ENCODE measurements at places on chromosomes 12 and 14. TPM values are rescaled to one million over a fixed set of nuclear protein-coding genes. Genes with fewer than 3 reads are reported as not detected.

NR2C1 gene
- total RNA-seq = 33.3 TPM

SNW1 gene
- total RNA-seq = 53.1 TPM

TMCC3 gene
- total RNA-seq = 4.9 TPM

DIO2 gene
- 2.0 TPM for total RNA-seq

FAR2 gene
- total RNA-seq = 6.2 TPM

DNA sequence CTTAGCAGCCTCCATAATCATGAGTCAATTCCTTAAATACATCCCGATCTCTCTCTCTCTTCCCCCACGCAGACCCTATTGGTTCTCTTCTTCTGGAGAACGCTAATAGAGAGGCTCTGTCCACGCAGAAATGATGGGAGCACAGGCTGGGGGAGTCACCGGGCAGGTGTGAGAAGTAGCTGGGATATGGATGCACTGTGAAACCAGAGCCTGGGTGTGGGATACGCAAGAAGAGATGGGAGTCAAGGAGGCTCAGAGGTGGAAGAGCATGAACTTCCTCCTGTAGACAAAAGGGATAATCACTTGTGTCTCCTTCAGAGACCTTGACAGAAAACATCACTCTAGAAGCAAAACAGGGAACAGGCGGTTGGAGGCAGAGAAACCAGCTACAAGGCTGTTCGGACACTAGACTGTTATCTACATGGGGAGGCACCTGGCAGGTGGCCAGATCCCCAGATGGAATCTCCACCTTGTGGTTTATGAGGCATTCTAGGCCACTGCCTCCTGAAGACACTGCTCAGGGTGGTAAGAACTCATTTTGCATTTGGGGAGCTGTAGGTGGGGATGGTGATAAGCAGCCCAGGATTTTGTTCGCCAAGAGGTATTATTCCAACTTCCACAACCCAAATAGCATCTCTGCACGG is 7.2 kb upstream of the SELPLG start:
- DNase-seq = peak; percentile 51

DNA sequence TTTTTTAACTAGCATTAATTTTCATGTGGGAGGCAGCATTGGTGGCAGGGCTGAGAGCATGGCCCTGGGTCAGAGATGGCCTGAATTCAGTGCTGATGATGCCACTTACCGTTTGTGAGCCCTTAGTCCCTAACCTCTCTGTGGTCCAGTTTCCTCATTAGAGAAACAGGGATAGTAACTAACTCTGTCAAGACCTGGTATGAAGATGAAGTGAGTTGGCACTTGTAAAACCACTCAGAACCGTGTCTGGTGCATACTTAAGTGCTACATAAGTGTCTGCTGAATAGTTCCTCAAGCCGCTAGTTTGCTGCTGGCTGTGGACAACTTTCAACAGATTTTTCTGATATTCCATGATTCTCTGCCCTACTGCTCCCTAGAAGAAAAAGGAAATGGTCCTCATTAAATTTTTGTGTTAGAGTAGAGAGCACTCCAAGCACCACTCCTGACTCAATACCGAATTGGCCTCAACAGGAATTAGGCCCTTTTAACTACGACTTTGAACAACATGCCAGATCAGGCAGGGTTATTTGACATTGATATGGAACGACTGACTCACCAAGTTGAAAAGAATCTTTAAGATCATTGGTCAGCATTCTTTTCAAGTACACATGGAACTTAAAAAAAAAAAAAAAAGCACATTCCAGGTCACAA is 250.2 kb downstream of the ANO2 start:
- DNase-seq = no peak

GRCh38 chr12:96274331-96274730 is 80.2 kb downstream of the ELK3 start:
- DNase-seq = no peak

GRCh38 chr12:105705765-105706164 is 375.3 kb downstream of the C12orf75 start:
- peak; percentile 56 for DNase-seq

DNA sequence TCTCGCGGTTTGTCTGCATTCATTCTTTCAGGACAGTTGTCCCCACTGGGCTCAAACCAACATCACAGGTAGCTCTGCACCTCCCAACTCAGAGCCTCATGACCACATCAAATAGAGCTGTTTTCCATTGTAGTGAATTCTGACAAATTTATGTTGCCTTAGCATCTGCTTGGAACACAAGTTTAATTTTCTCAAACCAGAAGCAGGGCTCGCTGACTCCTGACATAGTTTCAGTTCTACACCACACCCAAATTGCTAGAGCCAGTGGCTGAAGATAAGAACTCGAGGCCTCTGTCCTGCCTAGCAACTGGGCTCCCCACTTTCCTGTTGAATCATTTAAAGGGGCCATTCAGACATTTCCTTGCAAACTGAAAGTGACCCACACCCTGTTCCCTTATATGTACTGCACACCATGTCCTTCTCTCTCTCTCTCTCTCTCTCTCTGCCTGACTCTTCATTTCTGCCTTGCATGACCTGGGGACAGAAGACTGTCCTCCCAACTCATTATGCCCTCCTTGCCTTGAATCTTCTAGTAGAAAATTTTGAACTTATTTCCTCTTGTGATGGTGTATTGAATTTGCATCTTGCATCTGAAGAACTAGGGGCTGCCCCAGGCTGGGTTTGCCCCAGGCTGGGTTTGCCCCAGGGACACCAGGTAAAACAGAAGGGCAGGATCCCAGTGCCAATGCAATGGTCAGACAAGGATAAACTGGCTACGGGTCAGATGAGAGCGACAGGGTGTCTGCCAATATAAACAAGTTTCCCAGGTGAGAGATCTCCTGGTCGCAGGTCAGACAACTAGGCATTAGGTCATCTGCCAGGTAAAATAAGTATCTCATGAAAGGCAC is 9.7 kb upstream of the WSCD2 start:
- DNase-seq = no peak

- no peak for DNase-seq
These were observed 110.1 kb upstream of the TMEM132D start for GRCh38 chr12:130013771-130014484.

GRCh38 chr14:81466854-81467253 is 66.7 kb upstream of the STON2 start:
- no peak for DNase-seq

DNA sequence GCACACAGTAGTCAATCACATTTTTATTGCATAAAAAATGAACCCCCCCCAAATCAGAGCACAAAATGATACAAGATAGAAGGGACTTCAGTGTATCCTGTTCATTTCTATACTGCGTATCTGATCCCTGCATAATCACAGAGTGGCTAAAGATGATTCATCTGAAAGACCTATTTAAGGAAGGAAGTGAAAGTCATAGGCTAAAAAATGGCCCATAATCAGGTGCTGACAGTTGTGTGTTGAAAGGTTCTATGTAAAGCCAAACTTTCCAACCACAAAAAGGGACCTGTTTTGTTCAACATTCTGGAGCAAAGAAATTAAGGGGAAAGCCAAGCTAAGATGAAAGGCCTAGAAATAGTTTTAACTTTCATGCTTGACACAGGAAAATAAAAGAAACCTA is 147.8 kb upstream of the ATP2B1 start:
- no peak for DNase-seq

- no peak for DNase-seq
These were observed 3.4 kb downstream of the CYP46A1 start for GRCh38 chr14:99687284-99688209.

DNA sequence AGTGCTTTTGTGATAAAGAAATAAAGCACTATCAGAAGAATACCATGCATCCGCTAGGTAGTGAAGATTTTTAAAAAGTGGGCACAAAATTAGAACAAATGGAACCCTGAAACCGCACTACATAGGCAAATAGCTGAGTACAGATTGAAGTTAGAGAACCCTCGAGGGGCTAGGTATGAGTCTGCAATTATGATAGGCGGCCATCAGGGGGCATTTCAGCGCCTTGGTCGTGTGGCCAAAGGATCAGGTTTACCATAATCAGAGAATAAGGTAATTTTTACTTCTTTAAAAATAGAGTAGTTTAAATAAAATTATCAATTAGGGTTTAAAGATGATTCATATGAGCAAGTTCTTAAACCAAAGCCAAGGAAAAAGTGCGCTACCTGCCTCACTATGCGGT is 129.8 kb downstream of the TMX1 start:
- no peak for DNase-seq

DNA sequence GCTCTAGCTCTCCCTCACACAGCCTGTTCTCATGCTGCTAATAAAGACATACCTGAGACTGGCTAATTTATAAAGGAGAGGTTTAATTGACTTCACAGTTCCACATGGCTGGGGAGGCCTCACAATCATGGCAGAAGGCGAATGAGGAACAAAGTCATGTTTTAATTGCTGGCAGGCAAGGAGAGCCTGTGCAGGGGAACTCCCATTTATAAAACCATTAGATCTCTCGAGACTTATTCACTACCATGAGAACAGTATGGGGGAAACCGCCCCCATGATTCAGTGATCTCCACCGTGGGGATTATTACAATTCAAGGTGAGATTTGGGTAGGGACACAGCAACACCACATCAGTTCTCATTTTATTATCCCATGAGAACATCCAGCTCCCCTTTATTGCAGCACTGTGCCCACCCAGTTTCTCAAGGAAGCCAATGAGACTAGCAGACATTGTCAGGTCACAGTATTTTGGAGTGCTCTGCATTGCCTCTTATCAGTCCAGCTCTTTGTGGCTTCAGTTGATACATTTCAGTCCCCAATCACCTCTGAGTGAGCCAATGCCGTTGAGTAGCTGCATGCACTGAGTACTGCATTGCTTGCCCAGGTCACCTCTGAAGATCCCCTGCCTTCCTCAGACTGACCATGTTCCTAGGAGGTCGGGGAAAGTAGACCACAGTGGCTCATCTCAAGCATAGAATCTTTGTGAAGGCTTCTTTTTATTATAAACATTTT is 131.2 kb downstream of the CRADD start:
- DNase-seq = no peak

DNA sequence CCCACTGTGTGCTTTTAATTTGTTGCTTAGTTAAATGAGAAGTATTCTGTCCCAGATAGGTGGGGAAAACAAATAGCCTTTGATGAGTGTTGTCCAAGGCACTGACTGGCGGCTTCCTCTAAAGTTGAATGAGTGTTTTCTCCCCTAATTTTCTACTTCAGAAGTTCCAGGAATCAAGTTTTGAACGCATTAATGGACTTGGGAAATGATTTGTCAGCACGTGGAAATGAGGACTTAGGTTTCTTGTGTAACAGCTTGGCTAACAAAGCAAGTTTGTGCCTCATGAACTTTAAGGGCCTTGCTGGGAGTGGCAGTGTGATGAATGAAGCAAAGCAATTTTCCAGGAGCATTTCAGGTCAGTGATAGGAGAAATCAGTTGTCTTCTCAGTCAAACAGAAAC is 56.9 kb downstream of the LIN52 start:
- no peak for DNase-seq

DNA sequence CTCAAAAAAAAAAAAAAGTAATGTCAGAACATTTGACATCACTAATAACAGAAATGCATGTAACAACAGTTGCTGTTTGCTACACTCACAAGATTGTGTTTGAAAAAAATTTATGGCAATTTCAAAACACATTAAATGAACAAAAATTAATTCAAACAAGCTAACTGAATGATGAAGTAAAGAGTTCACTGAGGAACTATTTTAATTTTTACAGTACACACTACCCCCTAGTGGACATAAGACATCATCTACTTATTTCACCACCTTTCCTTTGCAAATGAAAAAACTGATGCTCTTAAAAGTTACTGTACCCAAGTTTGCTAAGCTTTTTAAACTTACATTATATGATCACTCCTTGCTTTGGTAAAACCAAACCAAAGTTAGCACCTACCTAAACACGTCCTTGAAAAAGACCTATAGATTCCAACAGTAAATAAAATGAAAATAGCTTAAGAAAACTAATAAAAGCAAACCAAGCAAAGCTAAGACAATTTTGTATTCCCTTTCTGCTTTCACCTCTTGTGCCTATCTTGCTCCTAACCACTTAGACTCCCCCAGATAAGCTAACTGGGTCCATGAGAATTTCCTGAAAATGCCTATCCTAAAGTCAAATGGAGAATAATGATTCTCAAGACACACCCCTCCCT is 22.2 kb downstream of the UBE2N start:
- DNase-seq = no peak

GRCh38 chr12:52964556-52965336 is 15.8 kb downstream of the KRT18 start:
- DNase-seq = no peak

- DNase-seq = no peak
These were observed 1.8 kb downstream of the OAS1 start for GRCh38 chr12:112908548-112908947.

DNA sequence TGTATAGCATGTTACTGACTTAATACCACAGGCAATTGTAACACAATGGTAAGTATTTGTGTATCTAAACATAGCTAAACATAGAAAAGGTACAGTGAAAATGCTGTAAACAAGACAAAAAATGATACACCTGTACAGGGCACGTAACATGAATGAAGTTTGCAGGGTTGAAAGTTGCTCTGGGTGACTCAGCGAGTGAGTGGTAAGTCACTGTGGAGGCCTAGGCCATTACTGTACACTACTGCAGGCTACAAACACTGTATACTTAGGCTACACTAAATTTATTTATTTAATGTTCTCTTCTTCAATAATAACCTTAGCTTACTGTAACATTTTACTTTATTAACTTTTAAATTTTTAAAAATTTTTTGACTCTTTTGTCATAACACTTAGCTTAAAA is 158.4 kb downstream of the IPO8 start:
- DNase-seq = no peak

DNA sequence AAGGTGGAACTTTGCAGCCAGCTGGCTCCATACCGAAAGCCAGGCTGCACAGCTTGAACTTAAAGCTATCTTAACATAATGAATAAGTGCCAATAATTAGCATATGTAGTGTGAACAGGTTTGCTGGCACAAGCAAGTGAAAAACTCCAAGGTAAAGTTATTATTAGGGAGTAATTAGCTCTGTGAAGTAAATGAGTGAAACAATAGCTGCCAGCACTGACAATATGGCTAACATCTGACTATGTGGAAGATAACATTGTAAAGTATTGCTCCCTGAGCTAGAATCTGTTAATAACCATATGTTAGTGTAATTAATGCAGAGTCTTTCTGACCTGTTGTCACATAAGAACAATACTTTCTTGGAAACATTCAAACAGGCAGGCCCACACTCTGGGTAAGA is 246.4 kb downstream of the SOX5 start:
- no peak for DNase-seq

DNA sequence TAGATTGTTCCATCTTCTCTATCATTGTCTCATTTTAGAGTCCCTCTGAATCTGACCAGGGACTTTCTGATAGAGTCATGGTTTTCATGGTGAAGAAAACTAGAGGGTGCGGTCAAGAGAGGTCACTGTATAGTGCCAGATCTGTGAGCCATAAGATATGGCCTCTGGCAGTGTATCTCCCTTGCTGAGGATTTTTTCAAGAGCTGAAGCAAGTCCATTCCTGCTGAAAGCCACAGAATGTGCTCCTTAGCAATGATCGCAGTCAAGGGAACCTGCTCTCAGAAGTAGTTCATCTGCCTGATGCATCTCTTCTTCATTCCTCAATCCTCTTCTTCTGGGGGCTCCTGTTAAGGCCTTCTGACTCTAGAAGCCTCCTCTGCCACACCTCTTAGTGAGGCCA is 405.2 kb downstream of the EGLN3 start:
- DNase-seq = no peak

DNA sequence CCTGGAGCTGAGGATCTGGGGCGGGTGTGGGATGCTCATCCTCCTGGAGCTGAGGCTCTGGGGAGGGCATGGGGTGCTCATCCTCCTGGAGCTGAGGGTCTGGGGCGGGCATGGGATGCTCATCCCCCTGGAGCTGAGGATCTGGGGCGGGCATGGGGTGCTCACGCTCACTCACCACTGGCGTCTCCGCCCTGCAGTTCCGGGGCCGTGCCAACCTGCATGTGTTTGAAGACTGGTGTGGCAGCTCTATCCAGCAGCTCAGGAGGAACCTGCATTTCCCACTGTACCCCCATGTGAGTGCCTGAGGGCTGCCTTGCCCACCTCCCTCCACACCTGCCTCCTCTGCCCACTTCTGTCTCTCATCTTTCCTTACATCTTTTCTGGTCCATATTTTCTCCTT is 84.4 kb downstream of the B4GALNT3 start:
- no peak for DNase-seq
